Kidney (tissue), 22 donors: ENCODE measurements at places on chromosomes 5 and 9. TPM values are rescaled to one million over a fixed set of nuclear protein-coding genes. Genes with fewer than 3 reads are reported as not detected.

Gene RNF208
- total RNA-seq = 7.0 TPM

Gene BTNL8
- total RNA-seq = 0.19 TPM

Gene ERAP2
- total RNA-seq = 8.2 TPM

Gene CRB2
- 0.88 TPM for total RNA-seq

Gene ANKRD55
- total RNA-seq = 1.2 TPM

Gene EQTN
- total RNA-seq = 1.4 TPM

Gene GRM6
- total RNA-seq = not detected

DNA sequence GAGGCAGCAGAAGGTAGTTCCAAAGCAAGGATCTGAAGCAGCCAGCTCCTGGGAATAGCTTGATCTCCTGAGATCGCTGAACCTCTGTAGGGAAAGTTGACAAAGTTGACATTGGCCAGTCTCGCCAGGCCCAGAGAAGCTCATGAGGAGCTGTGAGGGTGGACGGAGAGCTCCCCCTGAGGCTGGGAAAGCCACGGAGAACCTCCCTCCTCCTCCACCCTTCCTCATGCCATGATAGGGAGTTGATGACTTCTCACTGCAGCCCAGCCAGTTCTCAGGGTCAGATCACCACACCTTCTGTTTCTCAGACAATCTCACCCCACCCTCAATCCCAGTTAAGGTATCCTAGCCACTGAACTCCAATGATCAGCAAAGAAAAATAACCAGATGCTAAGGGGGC is 30.4 kb upstream of the KCNV2 start:
- no peak for DNase-seq

GRCh38 chr5:113776168-113776567 is 262.7 kb downstream of the YTHDC2 start:
- DNase-seq = no peak

DNA sequence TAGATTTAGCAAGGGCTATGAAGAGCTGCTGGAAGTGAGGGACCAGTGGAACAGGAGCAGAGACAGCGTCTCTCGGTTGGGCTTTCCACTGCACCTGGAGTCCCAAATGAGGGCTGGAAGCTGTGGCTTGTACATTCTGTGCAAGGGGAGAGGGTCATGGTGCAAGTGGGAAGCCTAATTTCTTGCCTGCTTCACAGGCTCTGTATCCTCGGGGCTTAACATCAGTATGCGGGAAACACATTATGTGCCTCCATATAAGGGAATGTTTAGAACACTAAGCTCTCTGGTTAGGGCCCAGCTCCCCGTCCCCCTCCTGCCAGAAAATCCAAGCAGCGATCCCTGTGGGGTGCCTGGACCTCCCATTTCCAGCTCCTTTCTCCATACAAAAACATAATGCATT is 89.0 kb upstream of the NIPAL4 start:
- DNase-seq = peak; percentile 24

DNA sequence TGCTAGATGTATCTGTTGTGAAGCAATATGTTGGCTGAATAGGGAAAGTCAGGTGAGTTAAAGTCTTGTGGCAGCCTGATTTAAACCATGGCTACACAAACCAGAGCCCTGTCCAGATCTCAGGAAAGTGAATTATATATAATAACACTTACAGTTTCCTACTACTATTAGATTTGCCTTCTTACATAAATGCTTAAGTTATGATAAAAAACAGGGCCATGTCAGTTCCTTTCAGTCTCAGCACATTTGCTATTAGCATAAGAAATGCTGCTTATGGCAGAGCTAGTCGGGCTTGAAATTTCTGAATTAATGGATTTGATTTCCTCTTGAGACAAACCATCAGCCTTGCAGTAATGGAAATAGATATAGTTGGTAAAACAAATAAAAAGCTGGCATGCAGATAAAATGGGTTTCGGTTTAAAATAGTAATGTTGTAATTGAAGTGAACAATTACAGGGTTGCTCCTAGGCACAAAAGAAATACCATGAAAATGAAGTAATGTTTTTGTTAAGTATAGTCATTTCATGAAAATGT is 664.2 kb upstream of the ZNF608 start:
- peak; percentile 75 for DNase-seq

- no peak for DNase-seq
Measured at GRCh38 chr5:136811551-136811950, 446.2 kb upstream of the TRPC7 start.
